COR-L47 (cell line): ENCODE measurements at places on chromosomes 13 and 19.
A peak's percentile ranks its signal among the peaks of the same experiment; 100 is the strongest.

DNA sequence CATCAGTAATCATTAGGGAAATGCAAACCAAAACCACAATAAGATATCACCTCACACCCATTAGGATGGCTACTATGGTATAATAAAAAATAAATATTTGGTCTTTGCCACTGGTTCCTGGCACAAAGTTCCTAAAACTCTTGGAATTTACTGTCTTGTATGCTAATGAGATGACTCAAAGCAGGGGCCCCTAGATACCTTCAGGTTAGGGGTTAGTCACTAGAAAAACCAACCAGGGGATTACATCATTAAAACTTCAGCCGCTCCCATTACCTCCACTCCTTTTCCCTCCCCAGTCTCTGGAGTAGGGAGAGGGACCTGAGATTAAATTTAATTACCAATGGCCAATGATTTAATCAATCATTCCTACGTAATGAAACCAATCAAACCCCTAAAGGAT is 49.6 kb downstream of the THSD1 start:
- DNase-seq = no peak

DNA sequence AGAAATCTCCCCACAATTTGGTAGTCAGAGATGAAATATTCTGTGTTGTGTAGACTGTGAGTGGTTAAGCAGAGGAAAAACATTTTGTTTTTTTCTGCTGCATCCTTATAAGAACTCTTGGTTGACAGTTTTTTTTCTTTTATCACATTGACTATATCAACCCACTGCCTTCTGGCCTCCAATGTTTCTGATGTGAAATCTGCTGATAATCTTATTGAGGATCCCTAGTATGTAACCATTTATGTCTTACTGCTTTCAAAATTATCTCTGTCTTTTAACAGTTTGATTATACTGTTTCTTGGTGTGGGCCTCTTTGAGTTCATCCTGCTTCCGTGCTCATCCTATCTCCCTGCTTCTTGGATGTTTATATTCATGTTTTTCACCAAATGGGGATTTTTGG is 316.9 kb downstream of the MTUS2 start:
- DNase-seq = no peak

- DNase-seq = peak; percentile 80
Measured at GRCh38 chr19:4534836-4535658, at the start of gene PLIN5. Gene PLIN5, minus strand, starts transcription at chr19:4535224. Its CDS starts 1,150 bp downstream, at chr19:4534074.

- DNase-seq = no peak
Measured at GRCh38 chr13:30572859-30573275, 44.9 kb upstream of the USPL1 start.

- no peak for DNase-seq
Measured at GRCh38 chr19:16135430-16136127, 7.9 kb upstream of the HSH2D start.

DNA sequence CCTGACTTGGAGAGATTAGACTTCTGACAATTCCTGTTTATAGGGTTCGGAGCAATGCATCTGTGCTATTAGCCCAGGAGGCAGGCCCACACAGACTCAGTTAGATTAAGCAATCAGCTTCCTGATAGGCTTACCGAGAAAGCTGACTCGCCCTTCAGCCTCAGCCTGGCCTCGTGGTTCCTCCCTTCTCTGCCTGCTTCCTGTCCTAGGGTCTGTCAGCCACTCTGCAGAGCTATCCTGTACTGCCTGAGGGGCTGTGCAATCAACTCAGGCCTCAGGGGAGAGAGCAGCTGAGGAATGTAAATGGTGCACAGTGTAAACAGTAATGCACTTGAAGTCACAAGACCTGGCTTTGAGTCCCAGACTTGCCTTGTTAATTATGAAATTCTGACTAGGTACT is 30.7 kb downstream of the HTR2A start:
- no peak for DNase-seq

DNA sequence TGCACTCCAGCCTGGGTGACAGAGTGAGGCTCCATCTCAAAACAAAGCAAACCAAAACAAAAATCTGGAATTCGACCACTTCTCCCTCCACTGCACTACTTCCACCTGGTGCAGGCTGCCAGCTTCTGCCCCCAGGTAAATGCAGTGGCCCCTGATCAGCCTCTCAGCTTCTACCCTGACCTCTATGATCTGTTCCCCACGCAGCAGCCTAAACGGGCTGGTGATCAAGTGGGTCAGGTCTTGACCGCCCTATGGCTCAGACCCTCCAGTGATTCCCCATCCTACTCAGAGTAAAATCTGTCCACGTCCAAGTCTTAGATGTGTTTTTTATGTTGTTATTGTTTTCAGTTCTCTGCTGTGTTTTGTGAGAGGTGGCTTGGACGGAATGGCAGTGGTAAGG is 163.9 kb downstream of the KCTD15 start:
- no peak for DNase-seq
